ENCODE measurements at places on chromosomes 6 and 20.

GRCh38 chr6:13272131-13273046 lies 55.9 kb downstream of the TBC1D7 start:
- DNase-seq, result no peak

DNA sequence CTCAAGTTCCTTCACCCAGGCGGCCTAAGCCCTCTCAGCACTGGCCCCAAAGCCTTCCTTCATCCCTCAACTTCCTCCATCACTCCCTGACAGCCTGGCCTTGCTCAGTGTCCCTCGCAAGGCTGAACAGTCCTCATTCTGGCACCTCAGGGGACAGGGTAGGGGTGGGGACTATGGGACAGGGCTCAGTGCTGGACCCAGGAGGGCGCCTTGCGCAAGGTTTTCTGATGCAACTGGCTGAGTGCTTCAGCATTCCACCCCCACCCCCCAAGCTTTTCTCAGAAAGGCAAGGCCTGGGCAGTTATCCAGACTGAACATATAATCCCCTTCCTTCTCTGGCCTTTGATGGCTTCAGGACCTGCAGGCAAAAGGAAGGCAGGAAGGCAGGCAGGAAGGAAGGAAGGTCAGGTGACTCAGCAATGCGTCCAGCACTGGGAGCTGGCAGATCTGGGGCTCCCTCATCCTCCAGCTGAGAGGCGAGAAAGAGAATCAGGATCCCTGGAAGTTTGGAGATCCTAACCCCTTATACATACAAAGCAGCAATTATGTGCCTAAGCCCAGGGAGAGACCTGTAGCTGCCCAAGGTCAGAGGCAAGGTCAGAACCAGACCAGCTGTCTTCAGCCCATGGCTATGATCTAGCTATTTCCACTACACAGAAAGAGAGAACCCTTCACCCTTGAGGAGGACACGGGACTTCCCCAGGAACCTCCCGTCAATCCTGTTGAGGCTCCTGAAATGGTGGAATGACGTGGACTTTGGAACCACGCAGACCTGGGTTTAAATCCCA lies 8.6 kb upstream of the TRIB3 start:
- peak; percentile 38 for DNase-seq

DNA sequence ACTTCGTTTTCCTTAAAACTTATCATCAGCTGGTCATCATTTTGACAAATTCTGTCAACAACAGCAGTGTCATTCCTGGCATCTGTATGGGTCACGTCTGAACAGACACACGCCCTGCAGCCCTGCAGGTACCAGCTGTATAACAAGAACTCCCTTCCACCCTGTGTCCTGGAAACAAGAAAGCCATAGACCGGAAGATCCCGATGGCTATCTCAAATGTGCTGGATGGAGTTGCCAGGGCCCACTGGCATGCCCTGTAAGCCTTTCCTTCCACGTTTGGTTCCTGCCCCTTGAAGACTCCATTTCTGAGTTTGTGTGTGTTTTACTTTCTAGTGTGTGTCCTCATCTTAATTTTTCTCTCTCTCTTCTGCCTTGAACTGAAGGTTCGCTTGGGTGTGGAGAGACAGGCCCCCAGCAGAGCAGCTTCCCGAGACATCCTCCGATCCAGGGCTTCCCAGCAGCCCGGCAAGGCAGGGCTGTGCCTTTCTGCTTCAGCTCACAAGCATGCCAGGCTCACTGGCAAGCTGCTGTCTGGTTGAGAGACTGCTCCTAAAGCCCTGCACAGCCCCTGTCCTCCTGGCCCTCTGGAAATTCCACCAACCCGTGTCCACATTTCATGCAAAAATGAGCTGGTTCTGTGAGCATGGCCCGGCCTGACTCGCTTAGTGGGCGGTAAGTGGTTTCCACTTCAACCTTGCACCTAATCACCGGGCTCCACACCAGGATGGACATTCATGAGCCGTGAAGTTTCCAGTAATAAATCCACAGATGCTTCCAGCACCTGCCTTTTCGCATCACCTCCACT lies 8.7 kb downstream of the GFRA4 start:
- DNase-seq, result no peak

GRCh38 chr6:125526007-125526720 lies 223.3 kb upstream of the HEY2 start:
- DNase-seq, result no peak

DNA sequence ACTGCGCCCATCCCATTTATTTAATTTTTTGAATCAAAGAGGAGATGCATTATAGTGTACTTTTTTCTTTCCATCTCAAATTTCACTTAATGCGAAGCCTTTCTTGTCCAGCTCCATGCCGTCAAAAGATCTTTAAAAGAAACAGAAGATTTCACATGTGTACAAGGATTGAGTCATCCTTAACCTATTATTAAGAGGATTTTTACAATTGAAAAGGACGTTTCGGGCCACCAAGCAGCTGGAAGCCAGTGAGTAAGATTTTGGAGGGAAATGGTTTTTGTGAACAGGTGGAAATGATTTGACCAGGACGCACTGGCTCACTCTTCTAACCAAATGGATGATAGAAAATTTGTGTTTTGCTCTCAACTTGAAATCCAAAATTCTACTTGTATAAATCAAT lies 15.1 kb upstream of the CCDC170 start:
- no peak for DNase-seq

DNA sequence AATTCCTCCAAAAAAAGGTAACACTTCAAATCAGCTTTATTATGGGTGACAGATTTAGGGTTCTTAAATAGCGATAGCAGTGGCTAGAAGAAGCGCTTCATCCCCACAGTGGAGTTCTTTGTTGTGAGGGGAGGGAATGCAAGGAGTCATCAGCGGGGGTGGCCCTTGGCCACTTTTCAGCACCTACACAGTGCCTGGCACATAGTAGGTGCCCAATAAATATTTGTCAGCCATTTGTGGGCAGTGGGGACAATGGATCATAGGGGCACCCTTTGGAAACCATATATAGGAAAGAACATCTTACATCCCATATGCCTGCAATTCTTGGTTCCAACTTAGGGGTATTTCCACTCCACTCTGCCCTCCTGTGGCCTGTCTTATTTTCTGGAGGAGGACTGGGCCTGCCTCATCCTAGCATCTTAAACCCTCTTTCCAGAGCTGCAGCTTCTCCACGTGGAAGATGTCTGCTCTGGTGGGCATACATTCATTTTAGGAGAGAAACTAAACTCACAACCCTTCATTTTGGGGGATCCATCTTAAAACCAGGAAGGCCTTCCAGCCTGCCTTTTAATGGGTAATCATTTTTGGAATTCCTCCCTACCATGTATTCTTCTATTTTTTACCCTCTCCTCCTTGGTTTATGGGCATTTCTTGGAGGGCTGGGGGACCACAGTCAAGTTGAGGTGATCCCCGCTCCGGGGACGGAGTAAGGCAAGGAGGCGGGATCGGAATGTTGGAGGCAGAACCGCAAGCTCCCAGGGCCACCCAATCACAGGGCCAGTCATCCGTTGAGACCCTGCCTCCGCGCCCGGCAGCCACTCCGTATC lies 2.6 kb upstream of the GPSM3 start:
- no peak for DNase-seq

DNA sequence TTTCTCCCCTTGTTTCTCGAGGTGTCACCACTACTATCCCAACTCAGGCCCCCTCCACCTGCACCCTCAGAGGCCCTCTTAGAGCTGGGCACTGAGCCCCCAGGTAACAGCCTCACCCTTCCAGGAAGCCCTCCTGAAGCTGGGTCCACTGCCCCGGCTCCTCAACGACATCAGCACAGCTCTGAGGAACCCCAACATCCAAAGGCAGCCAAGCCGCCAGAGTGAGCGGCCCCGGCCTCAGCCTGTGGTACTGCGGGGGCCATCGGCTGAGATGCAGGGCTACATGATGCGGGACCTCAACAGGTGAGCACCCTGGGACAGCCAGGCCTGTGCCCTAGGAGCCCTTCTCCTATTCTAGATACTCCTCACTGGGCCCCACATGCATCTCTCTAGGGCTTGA lies 12.9 kb upstream of the ZBTB9 start:
- DNase-seq, result no peak

DNA sequence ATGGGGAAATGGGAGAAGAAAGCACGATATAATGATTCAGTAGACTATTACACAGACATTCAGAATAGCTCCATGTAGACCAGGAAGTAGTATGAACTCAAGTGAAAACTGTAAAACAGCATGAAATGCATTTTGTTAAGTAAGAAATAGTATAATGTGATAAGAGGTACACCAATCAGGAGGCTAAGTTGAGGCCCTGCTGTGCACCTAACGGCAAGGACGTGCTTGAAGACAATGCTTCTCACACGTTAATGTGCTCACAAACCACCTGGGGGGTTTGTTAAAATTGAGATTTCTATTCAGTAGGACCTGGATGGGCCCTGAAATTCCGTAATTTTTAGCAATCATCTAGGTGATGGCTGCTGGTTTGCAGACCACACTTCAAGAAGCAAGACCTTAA lies 178.9 kb upstream of the SULF2 start:
- no peak for DNase-seq

- no peak for DNase-seq
These were observed 65.4 kb downstream of the FILIP1 start for GRCh38 chr6:75428204-75428603.

DNA sequence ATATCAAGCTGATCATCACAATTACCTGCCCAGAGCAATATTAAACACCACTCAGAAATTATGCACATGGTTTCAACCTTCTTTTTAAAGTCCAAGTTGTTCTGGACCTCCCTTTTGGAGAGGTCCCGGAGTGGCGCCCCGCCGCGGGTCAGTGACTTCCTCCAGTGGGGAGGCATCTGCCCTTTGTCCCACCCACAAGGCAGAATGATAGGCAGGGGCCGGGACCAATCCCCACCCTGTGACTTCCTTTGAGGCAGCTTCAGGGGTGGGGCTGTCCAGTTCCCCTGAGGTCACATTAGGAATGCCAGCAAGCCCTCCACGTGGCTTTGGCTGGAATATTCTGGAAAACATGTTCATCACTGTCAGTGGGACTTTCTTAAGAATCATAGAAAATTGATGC lies 207.0 kb downstream of the ANKRD60 start:
- peak; percentile 73 for DNase-seq

- peak; percentile 42 for DNase-seq
These were observed 28.0 kb downstream of the ARFGEF2 start for GRCh38 chr20:48949304-48950170.

DNA sequence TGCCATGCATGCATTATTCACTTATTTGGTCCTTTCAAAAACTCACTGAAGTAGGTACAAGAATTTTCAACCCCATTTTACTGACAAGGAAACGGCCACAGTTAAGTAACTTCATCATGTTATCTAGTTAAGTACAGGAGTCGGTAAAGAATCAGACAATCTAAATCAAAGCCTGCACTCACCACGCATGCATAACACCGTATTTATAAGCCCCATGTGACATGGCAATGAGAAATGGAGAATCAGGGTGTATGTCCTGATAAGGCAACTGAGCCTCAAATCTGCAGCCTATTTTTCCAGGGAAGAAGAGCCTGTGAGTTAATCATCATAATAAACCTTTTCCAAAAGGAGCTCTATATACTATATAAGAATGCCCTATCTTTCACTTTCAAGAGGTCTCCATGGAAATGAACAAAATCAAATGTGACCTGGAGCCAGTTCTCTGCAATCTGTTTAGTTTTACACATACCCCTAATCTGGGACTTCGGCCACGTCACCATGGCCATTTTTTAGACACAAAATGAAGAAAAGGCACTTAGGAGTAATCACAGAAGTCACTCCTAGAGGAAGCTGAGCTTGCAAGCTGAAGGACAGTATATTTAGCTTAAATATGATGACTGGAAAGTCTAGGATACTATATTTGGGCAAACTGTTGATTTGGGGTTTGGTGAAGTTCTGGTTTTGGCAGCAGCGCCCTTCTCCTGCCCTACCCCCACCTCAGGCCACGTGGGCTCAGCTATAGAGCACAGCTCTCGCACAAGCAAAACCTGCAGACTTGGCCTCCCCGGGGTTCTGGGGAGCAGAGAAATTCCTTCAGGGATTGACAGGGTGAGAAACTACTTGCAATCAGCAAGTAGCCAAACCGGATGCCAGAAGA lies 19.2 kb downstream of the TRAM2 start:
- peak; percentile 29 for DNase-seq

DNA sequence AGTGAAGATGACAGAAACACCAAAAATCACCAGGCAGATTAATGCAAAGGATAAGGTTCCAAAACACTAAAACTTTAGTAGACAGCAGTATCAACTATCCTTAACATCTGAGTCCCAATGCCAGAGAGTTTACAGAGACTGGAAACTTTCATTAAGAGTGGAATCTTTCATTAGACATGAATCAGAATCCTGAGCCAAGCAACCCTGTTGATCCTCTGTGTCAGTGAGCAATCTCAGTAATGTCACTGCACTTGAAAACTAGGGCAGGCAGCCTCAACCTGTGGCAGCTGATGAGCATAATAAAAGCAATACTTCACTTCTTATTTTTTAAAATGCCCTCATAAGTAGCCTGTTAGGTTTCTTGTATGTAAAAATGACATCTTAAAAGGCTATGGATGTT lies 252.8 kb upstream of the PLN start:
- no peak for DNase-seq

DNA sequence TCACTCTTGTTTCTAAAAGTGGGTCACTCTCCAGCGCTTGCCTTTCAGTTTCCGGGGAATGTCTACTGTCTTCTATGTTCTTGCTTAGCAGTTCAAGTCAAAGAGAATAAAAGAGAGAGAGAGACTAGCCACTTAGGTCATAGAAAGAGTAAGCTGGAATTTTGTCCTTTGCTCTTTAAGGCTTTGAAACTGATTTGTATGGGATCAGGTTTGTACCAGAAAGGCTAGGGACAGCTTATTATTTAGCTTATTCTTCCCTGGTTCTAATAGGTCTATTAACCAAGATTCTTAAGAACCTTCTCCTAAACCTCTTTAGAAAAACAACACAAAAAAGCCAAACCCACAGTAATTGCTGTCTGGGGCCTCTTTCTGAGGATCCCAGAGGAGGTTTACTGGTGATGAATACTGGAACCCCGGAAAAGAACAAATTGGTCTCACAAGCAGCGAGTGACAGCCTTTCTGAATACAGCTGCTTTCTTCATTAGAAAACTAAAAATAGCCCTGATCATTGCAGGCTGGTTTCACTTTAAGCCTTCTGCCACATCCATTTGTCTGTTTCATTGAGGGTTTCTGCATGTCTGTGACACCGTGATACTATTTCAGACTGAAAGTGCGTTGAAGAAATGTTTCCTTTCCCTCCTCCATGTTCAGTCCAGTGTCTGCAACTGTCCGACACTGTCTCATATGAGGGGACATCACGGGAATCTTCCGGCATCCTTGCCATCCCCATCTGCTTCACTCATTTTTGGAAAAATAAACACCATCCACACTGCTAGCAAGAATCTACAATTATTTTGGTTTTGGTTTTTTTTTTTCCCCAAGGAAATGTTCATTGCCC lies 75.1 kb upstream of the ATXN1 start:
- no peak for DNase-seq

- DNase-seq, result no peak
These were observed 73.6 kb downstream of the NCR2 start for GRCh38 chr6:41408982-41409381.

GRCh38 chr20:24473435-24474223 lies 4.2 kb downstream of the SYNDIG1 start:
- DNase-seq, result no peak

- no peak for DNase-seq
These were observed 20.4 kb upstream of the BMP2 start for GRCh38 chr20:6746901-6747609.

DNA sequence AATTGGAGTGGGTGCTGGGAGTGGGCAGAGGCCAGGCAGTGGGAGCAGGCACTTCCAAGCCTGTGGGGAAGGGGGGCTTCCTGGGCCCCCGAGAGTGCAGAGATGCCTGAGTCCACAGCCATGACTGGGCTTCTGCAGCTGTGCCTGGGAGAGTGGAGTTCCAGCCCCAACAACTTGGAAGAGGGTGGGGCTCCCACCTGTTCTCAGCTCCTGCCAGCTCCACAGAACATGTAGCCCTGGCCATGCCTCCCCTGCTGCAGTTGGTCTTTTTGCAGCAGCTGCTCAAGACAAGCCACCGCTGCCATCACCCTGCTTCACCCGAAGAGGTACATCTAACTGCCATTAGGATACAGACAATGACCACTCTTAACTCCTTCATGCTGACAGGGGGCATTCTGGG lies 1092.3 kb downstream of the KHDRBS2 start:
- DNase-seq, result no peak
